ENCODE measurements at places on chromosomes 12 and 14.

DNA sequence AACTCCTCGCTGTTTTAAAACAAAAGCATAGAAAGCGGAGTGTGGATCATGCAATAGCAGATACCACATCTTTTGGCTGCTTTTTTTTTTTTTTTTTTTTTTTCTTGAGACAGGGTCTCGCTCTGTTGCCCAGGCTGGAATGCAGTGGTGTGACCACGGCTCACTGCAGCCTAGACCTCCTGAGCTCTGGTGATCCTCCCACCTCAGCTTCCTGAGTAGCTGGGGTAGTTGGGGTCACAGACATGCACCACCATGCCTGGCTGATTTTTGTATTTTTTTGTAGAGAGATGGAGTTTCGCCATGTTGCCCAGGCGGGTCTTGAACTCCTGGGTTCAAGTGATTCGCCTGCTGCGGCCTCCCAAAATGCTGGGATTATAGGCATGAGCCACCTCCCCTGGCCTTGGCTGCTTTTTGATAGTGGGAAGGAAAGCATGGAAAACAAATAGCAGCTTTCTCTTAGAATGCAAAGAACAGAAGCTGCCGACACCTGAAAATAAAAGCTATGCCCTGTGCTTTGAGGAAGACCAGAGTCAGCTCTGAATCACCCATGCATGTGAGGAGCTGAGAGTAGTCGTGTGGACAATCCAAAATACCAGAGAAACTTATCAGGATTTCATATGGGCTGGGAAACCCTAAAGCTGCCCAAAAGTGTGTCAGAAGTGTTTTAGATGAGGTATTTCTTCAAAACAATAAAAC is 3.6 kb upstream of the ELK3 start:
- DNase-seq = no peak

- no peak for DNase-seq
These were observed 171.0 kb upstream of the PRICKLE1 start for GRCh38 chr12:42760550-42760949.

- no peak for DNase-seq
These were observed 501.1 kb downstream of the NAV3 start for GRCh38 chr12:78331753-78332152.

DNA sequence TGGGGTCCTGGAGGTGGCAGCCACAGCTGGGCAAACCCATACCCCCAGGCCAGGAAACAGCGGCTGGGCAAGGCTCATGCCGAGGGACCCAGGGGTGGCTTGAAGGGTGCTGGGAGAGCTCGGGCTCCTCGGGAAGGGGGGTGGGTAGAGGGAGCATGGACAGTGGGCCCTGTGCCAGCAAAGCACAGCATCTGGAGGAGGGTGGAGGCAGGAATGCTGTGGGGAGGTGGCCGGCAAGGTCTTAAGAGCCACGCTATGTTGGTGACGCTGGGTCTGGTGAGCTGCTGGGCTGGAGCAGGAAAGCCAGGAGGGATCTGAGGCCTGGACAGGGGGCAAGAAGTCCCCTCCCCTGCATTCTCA is 48.2 kb upstream of the DLK1 start:
- DNase-seq = no peak

DNA sequence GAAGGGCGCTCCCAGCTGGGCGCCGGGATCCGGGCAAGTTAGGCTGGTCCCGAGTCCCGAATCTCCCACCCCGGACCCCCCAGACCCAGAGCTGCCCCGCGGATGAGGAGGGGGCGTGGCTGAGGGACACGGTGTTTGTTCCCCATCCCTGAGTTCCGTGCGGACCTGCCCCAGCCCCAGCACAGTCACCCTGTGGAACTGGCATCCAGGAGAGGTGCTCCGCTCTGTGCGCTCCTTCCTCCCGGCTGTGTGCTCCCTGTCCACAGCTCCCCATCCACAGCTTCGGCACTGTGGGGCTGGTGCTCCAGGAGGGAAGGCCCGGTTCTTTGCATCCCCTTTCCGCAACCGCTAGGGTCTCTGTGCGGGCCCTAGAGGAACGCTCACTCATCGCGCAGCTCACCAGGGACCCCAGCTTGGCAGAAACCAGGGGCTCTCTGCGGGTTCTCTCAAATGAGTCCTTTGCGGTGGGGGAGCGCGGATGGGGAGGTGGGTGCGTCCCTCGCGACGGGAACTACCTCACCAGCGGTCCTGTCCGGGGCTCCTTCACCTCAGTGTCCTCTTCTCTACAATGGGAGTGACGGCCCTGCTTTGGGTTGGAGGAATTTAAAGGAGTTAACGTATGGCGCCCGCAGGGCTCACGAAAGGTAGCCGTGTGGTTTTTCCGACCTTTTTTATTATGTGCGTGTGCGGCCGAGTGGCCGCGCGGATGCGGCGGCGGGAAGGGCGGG is 845 bp downstream of the TMEM132C start:
- no peak for DNase-seq

DNA sequence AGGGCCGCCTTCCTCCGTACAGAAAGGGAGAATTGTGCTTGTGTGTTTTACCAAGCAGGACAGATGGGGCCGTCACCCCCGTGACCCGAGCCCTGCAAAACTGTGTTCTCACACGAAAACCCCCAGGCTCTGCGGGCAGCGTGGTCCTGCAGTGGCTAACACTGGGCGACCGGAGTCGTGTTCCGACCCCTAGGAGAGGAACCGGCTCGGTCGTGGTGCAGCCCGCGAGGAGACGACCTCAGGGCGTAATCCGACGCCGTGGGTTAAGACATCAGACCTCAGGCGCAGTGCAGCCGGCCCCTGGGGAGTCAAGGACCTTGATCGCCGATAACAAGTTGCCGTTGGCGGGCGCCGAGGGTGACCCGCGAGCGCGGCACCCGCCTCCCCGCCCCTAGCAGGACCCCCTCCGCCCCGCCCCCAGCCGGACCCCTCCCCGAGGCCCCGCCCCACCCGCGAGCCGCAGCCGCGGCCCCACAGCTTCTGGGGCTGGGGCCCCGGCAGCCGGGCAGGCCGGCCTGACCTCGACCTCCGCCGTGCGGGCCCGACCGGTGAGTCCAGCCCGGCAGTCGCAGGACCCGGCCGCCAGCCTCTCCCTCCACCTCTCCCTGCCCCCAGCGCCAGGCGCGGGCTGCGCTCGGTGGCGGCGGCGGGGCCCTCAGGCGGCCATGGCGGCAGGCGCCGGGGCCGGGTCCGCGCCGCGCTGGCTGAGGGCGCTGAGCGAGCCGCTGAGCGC is at the start of gene CHPT1:
CHPT1 (plus strand) TSS at position 444 of the 733 bp plus-strand sequence; CDS start at position 666, 222 bp downstream.
- no peak for DNase-seq

Measured in HS-27A (cell line).